ENCODE measurements at places on chromosomes 2 and 18.

DNA sequence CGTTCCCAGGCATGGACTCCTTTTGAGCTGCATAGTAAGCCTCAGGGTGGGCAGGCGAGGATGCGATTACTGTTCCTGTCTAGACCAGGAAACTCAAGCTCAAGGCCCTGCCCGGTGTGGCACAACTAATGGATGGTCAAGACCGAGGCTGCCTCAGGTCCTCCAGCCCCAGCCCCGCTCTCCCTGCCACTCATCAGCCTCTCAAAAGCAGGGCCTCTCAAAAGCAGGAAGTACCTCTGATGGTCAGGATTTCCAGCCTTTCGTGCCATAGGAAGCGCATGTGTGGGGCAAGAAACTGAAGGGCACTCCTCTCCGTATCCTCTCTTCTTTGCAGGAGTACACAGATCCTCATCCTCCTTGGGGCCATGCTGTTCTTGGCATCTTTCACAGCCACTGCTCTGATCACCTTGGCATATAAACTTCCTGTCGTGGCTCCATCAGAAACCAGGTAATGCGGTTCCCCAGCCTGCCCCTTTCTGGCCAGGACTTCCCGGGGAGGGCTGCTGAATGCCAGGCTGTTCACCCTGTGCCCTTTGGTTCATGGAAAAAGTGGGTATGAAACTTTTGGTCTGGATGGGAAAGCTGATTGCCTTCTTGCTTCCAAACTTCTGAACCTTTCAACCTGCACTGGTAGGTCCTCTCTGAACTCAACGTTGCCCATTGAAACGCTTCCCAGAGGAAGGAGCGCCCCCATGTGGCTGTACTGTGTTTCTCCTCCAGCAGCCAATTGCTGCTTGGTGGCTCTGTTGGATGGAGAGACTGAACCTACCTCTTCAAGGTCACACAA is 82.8 kb upstream of the SEC11C start:
- no peak for DNase-seq

- no peak for DNase-seq
Measured at GRCh38 chr2:145287736-145288135, 767.8 kb upstream of the ZEB2 start.

DNA sequence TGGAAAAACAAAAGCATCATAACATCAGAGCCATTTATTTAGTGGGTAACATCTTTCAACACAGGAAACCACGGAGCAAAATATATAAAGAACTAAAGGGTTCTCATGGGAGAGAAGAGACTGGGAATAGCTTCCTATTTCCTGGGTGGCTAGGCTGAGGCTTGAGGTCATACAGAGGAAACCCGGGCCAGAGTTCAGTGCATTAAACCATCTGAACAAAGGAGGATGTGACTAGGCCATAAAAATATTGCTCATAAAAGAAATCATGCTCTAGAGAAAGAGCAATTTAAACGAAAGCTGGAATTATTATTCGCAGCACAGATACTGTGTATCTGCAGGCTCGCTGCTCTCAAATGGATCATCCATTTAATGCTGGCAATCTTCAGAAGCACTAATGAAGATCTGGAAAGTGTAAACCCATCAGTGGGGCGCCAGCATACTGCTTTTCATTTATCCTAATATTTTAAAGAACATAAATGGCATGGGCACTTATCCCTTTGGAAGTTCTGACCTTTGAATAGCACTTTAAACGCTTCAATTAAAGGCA is 83.3 kb downstream of the GALNT14 start:
- DNase-seq: no peak

GRCh38 chr18:49096021-49096420 is 145.3 kb upstream of the SMAD7 start:
- DNase-seq: no peak
